ENCODE measurements at places on chromosomes 5 and 9.

- no peak for DNase-seq
Measured at GRCh38 chr5:22023784-22024183, 829.4 kb downstream of the CDH12 start.

DNA sequence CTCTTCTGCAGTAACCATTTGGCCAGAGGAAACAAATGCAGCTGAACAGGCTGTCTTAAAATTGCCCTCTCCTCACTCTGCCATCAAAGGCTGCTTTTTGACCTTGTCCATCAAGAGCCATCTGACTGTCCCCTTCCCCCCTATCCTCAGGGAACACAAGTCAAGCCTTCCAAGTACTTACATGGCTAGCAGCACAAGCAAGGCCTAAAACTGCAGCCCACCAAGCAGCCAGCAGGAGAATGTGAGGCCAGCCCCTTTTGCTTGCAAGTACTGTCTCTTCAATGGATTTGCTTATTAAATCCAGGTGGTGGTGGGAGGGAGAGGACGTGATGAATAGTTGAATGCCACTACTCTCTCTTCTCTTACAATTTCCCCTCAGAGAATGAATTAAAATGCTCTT lies 83.5 kb downstream of the HTR1A start:
- no peak for DNase-seq

DNA sequence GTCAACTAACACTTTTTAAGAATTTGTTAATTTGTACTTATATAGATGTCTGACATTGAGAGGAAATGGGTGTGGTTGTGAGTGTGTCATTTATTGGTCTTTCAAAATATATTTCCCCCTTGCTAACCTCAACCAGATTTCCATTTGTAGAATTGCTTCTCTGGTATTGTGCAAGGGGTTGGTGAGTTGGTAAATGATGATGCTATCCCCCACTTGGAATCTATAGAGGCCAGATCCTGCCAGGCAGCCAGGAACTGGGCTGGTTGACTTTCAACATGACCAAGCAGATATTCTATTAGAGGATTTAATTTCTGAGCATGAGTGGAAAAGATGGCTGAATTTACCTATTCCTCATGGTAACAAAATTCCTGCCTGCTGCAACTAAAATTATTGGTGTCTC lies 306.6 kb upstream of the KIF2A start:
- no peak for DNase-seq

DNA sequence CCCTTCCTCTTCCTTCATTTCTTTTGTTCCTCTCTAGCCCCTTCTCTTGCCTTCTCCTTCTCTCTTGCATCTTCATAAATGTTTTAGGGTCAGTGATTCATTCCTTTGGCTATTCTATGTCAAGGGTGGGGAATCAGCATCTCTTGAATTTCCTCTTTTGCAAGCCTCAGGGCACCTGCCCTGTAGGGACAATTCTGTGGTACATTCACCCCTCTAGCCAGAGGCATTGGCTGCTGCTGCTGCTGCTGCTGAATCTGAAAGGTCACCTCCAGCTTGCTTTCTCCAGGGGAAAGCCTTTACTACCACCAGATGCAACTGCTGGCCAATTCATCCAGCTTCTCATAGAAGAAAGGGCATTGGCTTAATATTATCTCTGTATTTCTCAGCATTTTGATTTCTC lies 87.3 kb downstream of the INSYN2B start:
- DNase-seq, result no peak

DNA sequence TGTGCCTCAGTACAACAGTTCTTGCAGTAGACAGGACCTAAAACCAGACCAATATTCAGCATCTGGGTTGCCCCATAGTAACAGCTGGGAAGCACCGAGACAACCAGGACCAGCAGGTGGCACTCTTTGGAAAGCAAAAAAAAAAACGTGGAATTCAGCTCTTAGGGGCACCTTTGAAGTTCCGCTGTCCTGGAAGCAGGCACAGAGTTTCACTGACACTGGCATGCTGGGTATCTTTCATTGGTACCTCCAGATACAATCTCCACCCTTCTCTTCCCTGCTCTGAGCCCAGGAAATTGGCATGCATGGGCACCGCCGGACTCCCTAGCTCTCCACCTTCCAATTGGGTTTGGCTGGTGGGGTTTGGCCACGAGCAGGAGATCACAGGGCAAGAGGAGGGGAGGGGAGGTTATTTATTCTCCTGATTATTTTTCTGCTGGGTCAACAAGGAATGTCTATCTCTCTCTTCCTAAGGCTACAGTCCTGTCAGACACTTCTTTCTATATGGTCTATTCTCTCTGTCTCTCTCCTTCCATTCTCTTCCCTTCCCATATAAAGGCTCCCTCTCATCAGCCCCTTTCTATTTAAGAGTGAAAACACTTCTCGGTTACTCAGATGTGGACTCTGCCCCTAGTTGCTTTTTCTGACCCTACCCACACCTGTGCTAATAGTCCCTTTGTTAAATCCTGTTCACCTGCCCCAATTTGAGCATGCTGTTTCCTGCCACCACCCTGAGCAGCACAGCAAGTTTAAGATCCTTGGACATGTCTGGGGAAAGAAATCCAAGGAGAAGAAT lies 1.9 kb upstream of the IDNK start:
- no peak for DNase-seq

DNA sequence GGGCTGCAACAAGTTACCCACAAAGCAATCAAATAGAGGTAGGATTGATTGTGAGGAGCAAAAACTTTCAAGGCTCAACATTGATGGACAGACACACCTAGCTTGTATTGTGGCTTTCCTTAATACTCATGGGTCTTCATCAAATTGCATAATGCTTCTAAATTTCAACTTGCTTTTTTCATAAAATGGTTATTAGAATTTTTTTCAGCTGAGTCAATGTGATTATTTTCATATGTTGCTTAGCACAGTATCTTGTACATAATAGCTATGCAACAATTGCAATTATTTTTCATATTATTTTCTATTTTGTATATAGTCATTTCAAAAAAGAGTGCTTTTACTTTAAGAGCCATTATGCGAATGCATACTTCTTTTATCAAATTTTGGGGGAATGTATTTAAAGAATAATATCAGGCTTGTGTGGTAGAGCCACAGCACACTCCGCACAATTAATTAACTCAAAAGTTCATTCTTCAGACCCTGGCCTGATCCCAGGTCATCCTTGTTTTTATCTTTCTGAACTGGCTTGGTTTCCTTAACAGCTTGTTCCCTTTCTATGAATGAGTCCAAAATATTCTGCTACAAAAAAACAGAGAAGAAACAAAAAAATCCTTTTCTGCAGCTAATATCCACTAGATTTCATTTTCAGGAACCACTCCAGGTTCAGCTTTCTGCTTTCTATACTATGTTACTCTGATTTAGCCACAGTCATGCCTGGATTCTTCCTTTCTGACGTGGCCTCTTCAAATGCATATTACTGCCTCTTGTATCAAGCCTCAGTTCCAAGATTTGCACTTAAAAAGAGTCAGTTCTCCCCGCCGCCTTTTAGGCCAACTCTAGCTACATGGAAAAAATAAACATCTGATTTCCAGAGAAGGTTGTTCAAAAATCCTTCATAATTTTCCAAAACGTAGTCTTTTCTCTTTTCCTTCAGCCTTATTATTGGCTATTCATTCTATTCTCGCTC lies 45.3 kb upstream of the CDH9 start:
- no peak for DNase-seq

DNA sequence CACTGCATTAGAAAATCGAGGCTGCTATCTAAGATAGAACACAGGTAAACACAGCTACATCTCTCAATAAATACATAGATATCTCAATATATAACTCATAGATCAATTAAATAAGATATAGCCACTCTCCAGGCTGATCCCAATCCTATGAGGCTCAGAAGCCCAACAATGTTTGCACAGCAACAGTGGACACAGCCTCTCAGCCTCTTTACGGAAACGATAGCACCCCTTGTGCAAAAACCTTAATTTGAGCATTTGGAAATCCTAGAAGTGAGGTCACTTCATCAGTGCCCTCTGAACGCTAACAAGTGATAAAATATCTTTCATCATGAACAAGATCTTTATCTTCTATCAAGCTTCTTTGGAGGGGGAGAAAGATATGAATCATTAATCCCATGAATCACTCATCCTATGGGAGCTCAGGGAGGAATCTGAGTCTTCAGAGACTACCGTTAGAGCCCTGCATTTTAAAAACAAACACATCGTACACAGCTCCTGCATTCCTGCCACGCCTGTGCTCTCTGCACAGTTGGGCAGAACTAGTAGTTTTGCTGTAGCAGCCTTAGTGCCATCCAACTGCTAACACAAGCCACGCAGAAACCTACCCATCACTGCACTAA lies 71.4 kb downstream of the MED27 start:
- DNase-seq, result no peak

GRCh38 chr9:16133556-16134227 lies 580.8 kb downstream of the CCDC171 start:
- DNase-seq, result no peak

DNA sequence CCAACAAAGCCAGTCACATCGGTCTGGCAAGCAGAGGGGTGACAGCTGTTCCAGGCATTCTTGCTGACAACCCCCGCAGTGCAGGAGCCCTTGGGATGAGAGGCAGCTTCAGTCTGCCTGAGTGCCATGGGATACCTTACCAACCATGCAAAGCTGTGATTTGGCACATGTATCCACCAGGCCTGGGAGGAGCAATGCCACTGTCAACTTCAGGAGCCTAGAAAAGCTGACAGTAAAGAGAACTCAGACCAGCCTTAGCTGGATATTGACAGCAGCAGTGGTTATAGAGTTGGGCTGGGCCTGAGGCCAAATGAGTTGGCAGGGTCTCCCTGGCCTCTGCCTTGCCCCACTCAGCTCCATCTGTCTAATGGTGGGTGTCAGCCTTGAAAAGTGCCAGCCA lies 10.1 kb upstream of the PLPPR1 start:
- DNase-seq, result no peak
